ENCODE measurements at places on chromosomes 6 and 20. TPM values are rescaled to one million over a fixed set of nuclear protein-coding genes. Genes with fewer than 3 reads are reported as not detected.

ID4 gene
- not detected for polyA plus RNA-seq

GRCh38 chr6:1686117-1687098 is 76.7 kb downstream of the FOXC1 start:
- no peak for DNase-seq

ULBP2 gene
- polyA plus RNA-seq, result not detected

ADGB gene
- not detected for polyA plus RNA-seq

- no peak for DNase-seq
These were observed 1.7 kb upstream of the SIGLEC1 start for GRCh38 chr20:3714092-3714491.

DNA sequence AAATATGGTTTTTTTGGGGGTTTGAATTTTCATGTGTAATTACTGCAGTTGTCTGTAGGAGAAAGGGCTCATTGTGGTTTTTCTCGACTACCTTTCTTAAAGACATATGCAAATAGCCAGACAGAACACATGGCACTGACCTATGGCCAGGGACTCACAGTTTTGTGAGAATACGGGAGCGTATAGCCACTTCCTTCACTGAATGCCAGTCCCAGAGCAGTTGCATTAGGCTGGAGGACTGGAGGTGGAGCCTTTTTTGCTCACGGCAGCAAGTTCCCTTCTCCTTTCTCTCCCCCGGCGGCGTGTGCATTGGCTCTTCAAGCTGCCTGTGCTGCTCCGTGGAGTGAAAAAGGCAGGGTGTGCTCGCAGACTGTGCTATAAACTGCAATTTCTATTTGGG is 114.9 kb downstream of the AKAP7 start:
- peak; percentile 51 for DNase-seq

DNA sequence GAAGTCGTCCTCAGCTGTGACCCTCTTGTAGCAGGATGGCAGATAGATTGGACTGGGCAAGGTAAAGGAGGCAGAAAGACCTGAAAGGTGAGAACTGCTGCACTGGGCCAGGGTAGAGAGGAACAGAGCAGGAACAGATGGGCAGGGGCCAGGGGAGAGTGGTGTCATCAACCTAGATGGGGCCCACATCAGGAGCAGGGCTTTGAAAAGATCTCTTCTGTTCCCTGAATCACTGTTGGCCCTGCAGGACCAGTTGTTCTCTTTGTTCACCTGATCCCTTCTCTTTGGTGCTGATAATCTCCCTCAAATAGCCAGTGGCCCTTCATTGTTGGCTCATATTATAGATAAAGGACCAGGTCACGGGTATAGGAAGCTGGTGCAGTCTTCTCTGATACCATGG is 59.9 kb downstream of the DTD1 start:
- no peak for DNase-seq

DNA sequence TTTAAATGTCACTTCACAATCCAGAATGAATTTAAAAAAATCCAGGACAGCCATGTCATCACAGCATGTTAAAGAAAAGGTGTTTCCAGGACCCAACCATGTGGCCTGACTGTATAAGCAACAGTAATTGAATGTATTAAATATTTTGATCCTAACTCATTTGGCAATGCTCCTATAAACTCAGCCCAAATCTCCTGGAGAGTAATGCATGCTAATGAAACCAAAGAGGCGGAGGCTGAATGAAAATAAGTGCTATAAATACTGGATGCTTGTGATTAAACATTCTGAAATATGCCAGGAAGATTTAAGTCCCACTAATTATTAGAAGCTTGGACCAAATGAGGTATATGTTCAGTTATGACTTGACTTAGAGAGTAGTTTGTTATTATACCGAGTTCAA is 486.8 kb downstream of the FRK start:
- no peak for DNase-seq

DNA sequence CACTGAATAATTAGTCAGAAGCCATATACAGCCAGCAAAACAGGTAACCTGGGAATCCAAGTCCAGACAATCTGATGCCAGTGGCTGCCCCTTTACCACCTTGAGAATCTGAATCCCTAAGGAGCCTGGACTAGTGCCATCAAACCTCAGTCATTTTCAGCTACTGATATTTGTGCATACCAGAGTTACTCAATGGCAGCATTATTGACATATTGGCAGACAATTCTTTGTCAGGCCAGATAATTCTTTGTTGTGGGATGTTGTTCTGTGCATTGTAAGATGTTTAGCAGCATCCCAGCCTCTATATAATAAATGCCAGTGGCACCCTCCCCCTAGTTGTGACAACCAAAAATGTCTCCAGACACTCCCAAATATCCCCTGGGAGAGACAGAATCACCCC is 3.2 kb upstream of the EIF2S2 start:
- no peak for DNase-seq

ERVFRD-1 gene
- 0.15 TPM for polyA plus RNA-seq

GRCh38 chr6:129345890-129346289 is 364.1 kb downstream of the ARHGAP18 start:
- no peak for DNase-seq

- DNase-seq, result no peak
These were observed 2.1 kb downstream of the COL12A1 start for GRCh38 chr6:75203721-75204120.

- DNase-seq, result no peak
These were observed 94.0 kb upstream of the TINAG start for GRCh38 chr6:54214286-54214685.

- DNase-seq, result no peak
These were observed 42.6 kb downstream of the MAP1LC3A start for GRCh38 chr20:34600892-34601653.

DNA sequence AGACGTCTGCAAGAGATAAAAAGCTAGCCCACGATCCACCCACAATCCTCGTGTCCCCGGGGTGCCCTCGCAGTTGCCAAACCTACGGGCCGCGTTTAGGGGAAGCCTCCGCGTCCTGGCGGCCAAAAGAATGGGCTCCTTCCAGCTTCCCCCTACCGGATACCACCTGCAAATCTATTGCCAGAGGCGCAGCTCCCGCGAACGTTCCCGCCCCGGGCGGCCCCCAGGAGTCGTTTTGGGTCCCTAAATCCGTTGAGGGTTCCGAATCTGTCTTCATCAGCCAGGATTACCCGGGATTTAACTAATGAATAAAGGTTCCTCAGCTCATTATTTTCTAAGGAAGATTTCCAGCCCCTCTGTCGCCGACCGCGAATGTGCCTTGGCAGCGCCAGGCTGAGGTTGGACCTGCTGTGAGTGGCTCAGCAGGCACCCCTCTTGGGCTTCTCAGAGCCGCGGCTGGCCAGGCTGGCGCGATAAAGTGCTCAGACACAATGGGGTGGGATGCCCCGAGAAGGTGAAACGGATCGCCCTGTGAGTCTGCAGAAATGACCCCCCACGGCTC is 2.8 kb upstream of the VSX1 start:
- DNase-seq, result no peak

- no peak for DNase-seq
These were observed 320.9 kb upstream of the SASH1 start for GRCh38 chr6:148021699-148022098.

- DNase-seq, result no peak
These were observed 15.7 kb upstream of the UNC93A start for GRCh38 chr6:167275436-167275835.

GRCh38 chr20:47951521-47951971 is 166.3 kb upstream of the SULF2 start:
- DNase-seq, result no peak

BMP2 gene
- not detected for polyA plus RNA-seq

GRCh38 chr6:153804755-153805330 is 234.2 kb upstream of the OPRM1 start:
- DNase-seq, result no peak

HTR1E gene
- polyA plus RNA-seq, result not detected

MYO6 gene
- polyA plus RNA-seq, result 0.05 TPM

SOX18 gene
- polyA plus RNA-seq, result not detected

SRSF3 gene
- polyA plus RNA-seq, result 291 TPM

- peak; percentile 66 for DNase-seq
These were observed 36.6 kb downstream of the MGME1 start for GRCh38 chr20:18005170-18005989.

DNA sequence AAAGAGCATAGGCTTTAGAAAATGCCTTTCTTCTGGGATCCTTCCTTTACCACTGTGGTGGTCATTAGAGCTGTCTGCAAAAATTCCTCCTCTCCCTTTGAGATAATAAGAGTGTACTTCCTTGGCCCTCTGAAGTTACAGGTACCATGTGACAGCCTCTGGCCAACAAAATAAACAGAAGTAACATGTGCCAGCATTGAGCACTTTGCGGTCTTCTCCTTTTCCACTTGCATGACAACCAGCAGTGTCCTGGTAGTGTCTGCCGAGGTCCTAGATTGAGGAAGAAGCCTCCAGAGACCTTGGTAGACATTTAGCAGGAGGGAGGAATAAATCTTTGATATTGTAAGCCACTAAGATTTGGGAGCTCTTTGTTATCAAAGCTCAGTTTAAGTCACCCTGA is 87.5 kb upstream of the ARID1B start:
- no peak for DNase-seq

DNA sequence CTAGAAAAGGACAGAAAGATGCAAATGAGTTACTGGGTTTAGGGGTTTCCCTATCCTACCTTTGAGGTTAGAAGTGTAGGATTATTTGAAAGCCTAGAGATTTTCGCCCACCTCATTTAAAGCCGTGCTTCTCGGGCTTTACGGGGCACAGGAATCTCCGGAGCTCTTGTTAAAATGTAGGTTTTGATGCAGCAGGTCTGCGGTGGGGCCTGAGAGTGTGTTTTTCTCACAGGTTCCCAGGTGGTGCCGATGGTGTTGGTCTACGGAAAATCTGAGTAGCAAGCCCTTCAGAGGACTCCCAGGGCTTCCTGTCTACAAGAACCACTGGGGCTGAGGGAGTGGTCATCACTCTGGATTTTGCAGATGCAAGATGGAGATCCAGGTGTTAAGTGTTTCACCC is 47.5 kb downstream of the TRAM2 start:
- no peak for DNase-seq

DNA sequence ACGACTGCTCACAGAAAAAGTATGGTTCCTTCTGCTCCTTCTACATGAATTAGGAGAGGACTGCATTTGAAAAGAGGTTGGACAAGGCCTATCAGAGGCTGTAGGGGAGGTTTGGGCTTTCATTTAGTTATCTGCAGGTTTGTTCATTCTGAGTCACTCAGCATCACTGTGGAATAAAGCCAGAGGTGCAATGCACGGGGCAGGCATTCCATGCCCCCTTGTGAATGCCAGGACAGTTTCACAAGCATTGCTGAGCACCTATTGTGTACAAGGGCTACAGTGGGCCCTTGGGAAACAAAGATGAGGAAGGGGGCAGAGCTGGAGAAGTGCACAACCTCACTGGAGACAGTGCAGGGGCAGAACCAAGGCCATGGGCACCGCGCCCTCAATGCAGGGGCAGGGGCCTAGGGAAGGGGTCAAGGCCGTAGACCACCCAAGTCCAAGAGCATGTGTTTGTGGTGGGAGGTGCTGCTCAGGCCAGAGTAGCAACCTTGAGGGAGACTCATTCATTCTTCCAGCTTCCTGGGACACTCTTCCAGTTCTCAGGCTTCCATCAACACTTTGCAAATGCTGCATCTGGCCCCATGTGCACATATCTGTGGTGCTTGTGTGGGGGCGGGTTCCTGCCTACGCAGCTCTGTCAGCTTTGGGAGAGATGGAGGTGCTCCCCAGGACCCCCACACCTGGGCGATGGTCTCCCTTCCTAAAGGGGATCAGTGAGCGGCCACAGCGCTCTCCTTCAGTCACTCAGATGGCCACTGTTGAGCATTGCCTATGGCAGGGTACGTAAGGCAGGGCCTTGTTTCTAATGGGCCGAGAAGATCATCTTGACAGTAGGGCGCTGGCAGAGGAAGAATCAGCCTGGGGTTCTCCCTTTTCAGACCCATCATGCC is 204.5 kb downstream of the SYNDIG1 start:
- DNase-seq, result no peak

DNA sequence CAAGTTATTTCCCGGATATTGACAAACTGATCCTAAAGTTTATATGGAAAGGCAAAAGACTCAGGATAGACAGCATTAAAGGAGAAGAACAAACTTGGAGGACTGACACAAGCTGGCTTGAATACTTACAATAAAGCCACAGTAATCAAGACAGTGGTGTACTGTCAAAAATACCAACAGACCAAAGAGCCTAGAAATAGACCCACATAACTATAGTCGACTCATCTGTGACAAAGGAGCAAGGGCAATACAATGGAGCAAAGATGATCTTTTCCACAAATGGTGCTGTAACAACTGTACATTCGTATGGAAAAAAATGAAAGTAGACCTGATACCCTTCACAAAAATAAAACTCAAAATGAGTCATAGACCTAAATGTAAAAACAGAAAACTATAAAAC is 46.0 kb downstream of the ABHD12 start:
- no peak for DNase-seq

UST gene
- polyA plus RNA-seq, result 4.7 TPM

ITPR3 gene
- polyA plus RNA-seq, result 0.22 TPM

MYB gene
- polyA plus RNA-seq, result 0.36 TPM

DNA sequence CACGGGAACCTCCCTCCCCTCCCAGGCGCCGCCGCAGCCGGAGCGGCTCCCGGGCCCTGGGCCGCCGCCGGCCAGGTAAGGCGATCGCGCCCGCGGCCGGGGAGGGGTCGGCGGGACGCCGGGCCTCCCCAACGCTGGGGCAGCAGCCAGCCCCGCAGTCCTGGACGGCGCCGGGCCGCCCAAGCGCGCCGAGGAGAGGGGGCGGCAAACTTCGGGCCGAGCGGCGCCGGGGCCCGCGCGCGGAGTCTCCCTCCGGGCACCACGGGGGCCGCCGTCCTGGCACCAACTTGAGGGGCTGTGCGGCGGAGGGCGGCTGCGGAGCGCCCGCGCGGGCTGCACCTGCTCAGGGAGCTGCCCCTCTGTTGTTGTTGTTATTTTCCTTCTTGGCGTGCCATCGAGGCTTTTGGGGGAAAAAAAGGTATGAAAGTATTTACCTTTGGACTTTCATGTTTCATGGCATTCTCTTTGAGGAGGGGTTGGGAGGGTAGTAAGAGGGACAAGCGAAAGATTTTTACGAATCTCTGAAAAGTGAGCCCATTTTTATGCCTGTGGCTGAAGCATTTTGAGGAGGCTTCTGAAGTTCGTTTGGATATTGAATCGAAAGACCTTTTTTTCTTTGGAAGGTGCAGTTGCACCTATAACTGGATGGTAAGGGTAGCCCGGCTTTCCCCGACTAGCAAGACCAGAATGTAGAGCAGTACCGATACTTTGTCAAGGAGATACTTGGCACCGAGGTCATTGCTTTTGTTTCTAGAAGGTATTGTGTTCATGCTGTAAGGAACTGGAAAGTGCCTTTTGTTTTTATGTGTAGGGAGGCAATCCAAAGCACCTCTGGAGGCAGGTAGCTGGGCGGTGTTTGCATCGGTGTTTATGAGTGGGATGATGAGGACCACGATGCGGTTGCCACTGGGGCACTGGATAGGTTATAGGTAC is at the start of gene RNF182:
Gene RNF182 (plus strand): TSS at position 4 of the 933 bp plus-strand sequence. CDS start 52,168 bp downstream, outside the sequence.
- DNase-seq, result peak; percentile 36

RIPOR3 gene
- 2.1 TPM for polyA plus RNA-seq

GRCh38 chr6:7249946-7250643 is 62.9 kb downstream of the SSR1 start:
- no peak for DNase-seq

RIMS4 gene
- not detected for polyA plus RNA-seq
